Calu3 (cell line): ENCODE measurements at places on chromosomes 1 and 21. TPM values are rescaled to one million over a fixed set of nuclear protein-coding genes. Genes with fewer than 3 reads are reported as not detected.

- DNase-seq: peak; percentile 41
Observed at GRCh38 chr1:202213361-202214088, 19.9 kb downstream of the LGR6 start.

Gene TEDDM1
- total RNA-seq: not detected in 2 replicates

DNA sequence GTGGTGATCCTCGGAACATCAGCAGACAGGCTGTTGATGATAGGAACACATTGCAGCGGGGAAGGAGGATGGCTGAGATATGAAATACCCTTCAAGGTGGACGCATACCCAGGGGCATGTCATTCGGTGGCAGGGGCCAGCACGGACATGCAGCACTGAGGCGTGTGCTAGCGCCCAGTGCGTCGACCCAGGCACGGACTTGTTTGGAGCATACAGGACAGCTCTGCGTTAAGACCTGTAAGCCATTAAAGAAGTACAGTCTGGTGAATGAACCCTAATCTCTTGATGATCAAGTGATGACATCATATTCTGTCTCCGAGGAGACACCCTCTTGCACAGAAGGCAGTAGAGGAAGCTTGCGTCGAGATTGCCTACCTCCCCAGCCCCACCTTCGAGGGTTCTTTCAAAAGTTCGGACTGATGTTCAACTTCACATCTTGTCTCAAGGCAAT, 63.6 kb upstream of the KIF26B start:
- DNase-seq: no peak

Gene PROK1
- total RNA-seq: not detected in 2 replicates

- no peak for DNase-seq
Observed at GRCh38 chr21:32335601-32336575, 37.2 kb downstream of the MRAP start.

- DNase-seq: no peak
Observed at GRCh38 chr1:241773991-241774390, 74.0 kb upstream of the EXO1 start.

Gene GJA8
- not detected in 2 replicates for total RNA-seq

GRCh38 chr1:196366817-196367495, 241.3 kb downstream of the KCNT2 start:
- no peak for DNase-seq

GRCh38 chr1:12342401-12343003, 112.7 kb downstream of the VPS13D start:
- DNase-seq: peak; percentile 8

- no peak for DNase-seq
Observed at GRCh38 chr1:67745875-67746698, 61.1 kb downstream of the GADD45A start.

DNA sequence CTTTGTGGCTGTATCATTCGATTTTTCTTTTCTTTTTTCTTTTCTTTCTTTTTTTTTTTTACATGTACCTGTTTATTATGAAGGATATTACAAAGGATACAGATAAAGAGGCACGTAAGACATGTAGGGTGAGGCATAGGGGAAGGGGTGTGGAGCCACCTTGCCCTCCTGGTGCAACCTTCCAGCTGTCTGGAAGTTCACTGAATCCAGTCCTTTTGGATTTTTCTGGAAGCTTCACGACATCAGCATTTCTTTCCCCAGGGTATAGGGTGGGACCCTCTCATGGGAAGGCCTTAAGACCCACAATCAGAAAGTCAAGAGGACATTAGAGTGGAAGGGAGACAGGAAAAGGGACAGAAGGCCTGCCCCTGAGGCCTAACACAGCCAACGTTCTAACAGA, 30.1 kb upstream of the TGFBR3 start:
- DNase-seq: no peak

Gene TAL1
- total RNA-seq: not detected in 2 replicates

DNA sequence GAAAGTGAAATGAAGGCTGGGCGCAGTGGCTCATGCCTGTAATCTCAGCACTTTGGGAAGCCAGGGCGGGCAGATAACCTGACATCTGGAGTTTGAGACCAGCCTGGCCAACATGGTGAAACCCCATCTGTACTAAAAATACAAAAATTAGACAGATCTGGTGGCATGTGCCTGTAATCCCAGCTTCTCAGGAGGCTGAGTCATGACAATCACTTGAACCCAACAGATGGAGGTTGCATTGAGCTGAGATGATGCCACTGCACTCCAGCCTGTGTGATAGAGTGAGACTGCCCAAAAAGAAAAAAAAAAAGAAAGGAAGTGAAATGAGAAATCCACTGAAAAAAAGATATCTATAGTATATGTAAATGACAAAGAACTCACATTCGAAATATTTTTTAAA, 439.9 kb downstream of the DISC1 start:
- DNase-seq: no peak

DNA sequence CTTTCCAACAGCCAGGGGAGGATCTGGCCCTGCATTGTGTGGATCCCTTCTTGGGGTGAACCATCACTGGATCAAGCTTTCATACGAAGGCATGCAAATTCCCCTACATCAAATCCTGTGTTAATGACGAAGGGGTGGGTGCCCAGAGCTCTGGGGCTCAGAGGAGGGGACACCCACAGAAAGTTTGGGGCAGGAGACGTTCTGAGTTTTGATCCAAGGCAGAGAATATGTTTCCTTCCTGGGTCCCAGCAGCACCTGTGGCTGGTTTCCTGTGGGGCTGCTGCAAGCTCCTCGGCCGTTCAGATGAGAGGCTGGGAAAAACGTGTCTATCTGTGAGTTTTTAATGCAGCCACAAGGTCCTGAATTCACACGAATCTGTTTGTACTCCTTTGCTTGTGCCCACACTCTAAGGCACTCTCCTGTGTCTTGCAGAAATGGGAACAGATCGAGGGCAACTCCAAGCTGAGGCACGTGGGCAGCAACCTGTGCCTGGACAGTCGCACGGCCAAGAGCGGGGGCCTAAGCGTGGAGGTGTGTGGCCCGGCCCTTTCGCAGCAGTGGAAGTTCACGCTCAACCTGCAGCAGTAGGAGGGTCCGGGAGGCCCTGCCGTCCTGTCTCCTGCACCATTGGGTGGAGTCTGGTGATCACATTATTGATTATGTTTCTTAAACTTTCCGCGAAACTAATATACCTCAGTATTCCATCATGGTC, 147.1 kb downstream of the PGBD5 start:
- no peak for DNase-seq

DNA sequence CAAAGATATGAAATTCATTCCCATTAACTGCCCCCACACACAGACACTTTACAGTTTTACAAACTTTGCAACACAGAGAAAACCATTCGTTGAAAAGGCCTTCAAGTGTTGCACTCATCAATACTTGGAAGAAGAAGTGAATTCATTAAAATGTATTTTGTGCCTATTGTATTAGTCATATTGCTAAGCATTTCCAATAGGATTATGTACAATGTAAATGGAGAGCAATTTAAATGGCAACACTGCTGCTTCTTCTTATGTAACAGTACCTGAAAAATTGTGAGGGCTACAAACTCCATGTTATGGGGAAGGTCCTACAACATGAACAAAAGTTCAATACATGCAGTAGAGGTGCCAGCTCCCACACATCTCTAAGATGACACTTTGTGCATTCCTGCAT, 209.3 kb upstream of the POGK start:
- no peak for DNase-seq

GRCh38 chr1:174726167-174726879, 273.4 kb upstream of the CACYBP start:
- DNase-seq: no peak

DNA sequence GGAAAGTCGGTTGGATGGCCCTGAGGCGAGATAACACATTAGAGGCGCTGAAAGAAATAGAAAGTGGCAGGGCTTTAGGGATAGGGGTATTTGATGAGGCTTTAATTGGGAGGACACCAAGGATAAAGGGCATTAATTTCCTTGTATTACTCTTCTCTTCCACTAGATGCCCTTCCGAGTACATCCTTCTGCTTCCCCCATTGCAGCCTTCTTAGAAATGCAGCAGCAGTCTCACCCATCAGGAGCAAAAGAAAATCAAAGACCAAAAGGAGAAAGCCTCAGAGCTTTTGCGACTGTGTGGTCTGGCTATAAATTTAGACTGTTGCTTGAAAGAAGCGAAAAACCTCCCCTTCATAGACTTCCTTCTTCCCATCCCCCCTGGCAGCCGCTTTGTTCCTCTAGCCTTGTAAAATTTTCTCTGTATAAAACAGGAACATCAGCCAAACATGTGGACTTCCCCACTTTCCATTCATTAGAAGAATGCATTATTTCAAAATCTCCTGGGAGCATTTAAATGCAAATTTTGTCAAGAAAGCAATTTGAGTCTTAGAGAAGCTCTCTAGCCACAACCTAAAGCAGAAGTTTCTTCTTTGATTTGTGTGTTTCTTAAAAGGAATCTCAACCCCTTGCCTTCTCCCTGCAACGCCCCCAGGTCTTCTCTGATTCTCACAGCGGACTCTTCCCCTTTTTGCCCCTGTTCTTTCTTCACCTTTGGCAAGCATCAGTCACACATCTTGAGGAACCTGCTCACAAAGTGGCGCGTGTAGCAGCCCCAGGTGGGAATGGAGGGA, 76.6 kb downstream of the NDUFS5 start:
- peak; percentile 41 for DNase-seq

GRCh38 chr1:116569776-116570357, 959 bp downstream of the CD58 start:
- peak; percentile 55 for DNase-seq

- DNase-seq: no peak
Observed at GRCh38 chr1:117633423-117633822, 27.6 kb downstream of the TENT5C start.

DNA sequence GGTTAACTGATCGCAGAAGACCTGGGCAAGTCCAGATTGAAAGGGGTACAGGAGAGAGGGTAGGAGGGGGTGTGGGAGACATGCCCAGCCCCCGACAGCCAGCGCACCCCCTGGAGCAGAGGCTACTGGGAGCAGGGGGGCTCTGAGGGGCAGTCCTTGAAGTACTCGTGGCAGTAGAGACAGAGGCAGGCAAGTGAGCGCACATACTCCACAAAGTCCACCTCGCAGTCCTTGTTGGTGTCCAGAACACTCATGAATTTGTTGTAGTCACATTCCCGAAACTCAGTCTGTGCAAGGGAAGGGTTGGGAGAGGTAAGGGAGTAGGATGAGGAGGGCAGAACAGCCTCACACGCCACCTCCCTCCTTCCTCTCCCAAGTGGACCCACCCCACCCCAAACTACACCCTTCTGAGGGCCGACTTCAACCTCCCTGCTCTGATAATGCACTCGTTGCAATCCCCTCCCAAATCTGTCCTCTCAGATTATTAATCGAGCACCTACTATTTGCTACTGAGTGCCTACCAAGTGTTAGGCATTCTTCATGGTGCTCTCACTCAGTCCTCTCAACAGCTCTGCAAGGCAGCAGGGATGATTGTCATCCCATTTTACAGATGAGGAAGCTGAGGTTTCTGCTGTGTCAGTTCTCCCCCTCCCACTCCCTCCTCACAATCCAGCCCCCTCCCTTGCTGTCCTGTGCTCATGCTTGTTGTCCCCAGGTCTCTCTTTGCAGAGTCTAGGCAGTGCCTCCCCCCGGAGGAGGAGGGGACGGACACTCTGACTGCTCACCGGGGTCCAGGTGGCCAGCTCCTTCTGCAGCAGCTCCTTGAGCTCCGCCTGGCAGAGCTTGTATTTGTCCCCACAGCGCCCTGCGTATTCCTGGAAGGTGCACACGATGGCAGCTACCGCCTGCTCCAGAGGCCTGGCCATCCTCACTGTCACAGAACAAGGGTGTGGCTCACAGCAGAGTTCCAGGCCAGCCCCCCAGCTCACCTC, 1.2 kb downstream of the S100A3 start:
- DNase-seq: no peak

Gene G0S2
- total RNA-seq: 2.4 and 4.0 TPM in 2 replicates

- DNase-seq: no peak
Observed at GRCh38 chr1:55938861-55939260, 640.5 kb downstream of the PLPP3 start.

Gene LRRC38
- not detected in 2 replicates for total RNA-seq

DNA sequence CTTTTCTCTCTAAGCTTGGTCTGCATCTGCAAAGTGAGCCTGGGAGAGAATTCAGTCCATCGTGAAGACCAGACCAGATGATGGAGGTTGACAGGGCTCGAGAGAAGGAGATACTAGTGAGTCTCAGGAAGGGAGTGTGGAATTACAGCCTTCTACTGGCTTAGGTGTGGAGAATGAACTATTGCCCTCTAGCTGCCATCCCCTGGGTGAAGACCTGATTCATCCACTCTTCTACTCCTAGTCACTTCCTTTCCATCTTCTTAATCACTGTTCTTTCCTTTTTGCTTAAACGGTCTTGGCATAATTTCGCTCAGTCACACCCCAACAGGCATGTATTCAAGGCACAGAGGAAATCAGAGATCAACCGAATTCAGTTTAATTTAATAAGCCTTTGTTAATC, 34.0 kb upstream of the HSD17B7 start:
- no peak for DNase-seq

- no peak for DNase-seq
Observed at GRCh38 chr1:247357781-247358211, 26.1 kb upstream of the ZNF496 start.

DNA sequence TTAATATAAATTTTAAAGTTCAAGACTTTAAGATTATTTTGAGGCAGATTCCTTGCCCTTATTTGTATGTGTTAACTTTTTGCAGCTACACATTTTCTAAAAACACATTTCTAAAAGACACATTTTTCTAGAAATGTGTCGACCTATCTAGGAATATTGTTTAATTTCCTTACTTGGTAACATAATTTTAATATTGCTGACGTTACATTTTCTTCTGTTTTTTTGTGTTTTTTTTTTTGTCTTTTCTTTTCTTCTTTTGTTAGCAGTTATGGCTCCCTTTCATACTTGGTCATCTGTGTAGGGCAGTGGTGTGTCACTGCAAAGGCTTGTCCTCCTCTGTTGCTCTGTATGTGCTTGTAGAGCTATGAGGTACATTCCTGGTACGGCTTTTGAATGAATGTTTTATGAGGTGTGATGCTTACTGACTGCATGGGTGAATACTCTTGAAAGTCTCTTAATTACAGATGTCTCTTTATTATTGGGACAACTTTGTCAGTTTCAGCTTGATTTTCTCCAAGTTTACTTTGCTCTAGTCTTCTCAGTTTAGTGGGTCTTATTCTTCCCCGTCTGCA, 30.1 kb downstream of the LRRC8D start:
- no peak for DNase-seq

Gene KCNJ10
- total RNA-seq: not detected in 2 replicates

- peak; percentile 34 for DNase-seq
Observed at GRCh38 chr1:151693057-151693651, 23.4 kb downstream of the CELF3 start.

- DNase-seq: no peak
Observed at GRCh38 chr1:993379-993995, 6.4 kb downstream of the HES4 start.

DNA sequence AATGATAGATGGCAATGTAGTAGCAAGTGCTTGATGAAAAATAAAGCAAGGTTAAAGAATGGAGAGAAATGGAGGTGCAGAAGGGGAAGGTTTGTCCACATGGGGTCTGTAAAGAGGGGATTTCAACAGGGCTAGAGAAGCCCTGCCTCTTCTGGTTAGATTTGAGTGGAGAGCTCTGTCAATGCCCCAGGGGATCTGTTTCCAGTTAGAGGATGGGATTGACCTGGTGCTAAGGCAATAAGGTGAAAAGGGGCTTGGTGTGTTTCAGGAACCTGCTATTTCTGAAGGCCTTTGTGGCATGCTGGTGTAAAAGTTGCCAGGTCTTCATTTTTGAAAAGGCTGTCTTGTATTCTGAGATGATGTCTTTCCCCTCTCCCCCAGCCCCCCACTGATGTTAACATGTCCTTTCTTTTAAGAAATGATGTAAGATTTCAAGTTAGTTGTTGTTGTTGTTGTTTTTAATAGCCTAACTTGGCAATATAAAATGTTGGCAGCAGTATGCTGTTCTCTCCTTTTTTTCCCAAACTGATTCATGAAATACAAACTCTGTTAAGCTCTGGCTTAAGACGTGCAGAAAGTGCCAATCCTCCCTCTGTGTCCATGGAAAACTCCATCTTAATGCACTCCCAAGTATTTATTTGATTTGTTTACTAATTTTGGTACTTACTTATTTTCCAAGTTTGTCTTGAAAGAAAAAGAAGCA, 370.3 kb upstream of the ADGRL2 start:
- DNase-seq: no peak
